ENCODE measurements at places on chromosomes 13 and 19.

DNA sequence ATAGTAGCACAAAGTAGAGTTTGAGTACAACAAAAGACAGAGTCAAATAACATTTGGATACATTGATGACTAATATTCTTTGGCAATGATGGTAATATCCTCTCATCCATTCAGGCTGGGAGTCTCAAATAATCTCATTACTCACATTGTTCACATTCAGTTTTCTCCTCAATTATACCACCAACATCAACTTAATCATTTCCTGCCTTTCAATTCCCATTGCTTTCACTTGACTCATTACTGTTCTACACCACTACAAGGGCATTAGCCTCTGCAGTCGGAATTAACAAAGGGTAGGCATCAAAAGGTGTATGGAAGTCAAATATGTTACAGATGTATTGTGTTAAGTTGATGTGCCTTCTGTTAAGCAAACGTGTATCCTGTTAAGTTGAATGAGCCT lies 518.4 kb upstream of the SLITRK1 start:
- DNase-seq = no peak

GRCh38 chr13:113622791-113623490 lies 35.1 kb downstream of the ATP4B start:
- DNase-seq = no peak

DNA sequence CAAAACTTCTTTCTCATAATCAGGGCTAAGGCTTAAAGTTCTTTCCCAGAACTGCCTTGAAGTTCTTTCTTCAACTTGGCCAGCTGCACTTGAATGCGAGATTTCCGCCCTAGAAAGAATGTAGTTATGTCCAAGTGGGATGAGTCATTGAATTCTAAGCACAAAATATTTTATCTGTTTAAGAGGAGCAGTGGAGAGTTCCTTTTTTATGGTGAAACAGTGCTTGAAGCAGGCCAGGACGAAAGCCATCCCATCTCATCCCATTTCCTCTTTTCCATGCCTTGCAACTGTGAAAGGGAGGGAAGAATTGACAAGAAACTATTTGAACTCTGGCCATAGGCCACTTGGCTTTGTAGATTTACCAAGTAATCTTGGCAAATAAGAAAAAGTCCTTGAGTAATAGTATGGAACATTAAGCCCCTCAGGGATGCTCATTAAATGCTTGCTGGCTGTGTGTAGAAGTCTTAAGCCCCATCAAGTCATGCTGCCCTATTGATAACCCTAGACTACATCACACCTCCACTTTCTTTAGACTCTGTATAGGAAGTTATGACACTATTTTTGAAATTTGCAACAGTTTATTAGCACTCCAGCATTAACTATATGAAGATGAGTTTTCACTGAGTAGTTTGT lies 174.5 kb downstream of the KCTD12 start:
- no peak for DNase-seq

- DNase-seq = no peak
Observed at GRCh38 chr19:13461536-13461935, 44.7 kb downstream of the CACNA1A start.

DNA sequence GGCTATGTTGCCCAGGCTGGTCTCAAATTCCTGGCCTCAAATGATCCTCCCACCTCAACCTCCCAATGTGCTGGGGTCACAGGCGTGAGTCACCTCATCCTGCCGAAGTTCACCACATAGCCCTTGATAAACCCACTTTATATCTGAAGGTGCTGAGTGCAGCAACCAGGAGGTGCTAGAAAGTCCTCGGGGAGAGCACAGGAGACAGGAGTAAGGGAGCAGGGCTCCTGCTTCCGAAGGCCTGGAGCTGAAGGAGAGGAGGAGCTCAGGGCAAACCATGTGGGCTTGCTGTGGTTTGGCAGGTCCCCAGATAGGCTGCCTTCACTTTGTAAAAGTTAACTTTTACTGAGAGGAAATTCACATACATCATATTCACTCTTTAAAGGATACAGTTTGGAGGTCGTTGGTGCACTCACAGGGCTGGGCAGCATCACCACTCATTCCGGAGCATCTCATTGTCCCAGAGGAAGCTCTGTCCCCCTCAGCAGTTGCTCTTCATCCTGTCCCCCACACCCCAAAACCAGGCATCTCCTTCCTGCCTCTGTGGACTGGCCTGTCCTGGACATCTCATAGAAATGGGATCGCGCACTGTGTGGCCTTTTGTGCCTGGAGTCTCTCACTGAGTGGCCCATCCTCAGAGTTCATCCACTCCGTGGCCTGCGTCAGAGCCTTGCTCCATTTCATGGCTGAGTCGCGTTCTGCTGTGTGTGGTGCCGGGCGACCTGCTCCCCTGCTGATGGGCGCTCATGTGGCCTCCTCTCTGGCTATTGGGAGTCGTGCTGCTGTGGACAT lies 49.5 kb downstream of the KDM4B start:
- DNase-seq = no peak

GRCh38 chr19:48372904-48373303 lies 8.7 kb downstream of the SYNGR4 start:
- DNase-seq = no peak

- DNase-seq = no peak
Observed at GRCh38 chr13:81326913-81327312, 986.0 kb upstream of the SPRY2 start.

- no peak for DNase-seq
Observed at GRCh38 chr13:22128441-22129408, 457.9 kb downstream of the FGF9 start.

DNA sequence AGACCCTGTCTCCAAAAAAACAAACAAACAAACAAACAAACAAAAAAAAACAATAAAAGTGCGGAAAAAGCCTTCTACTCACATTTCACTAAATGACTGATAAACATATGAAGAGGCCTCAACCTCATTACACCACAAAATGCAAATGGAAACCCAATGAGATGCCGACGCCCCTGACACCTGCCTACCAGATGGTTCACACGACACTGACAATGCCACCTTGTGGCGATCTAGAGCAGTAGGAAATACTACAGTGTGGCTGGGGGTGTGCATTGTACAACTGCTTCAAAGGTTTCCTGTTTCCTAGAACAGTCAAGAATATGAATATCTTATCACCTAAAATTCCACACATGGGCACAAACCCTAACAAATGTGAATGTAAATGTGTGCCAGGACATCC lies 14.0 kb downstream of the SCGB2B2 start:
- DNase-seq = peak; percentile 27

DNA sequence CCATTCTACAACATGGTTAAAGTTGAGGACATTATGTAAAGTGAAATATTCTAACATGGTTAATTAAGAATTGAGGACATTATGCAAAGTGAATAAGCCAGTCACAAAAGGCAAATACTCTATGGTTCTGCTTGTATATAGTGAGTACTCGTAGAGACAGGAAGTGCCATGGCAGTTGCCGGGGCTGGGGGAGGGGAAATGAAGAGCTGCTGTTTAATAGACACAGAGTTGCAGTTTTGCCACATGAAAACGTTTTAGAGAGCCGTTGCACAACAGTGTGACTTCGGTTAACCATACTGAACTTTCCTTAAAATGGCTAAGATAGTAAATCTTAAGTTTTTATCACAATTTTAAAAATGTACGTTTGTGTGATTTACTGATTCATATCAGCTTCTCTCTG lies 176.9 kb downstream of the SHISA2 start:
- peak; percentile 66 for DNase-seq

GRCh38 chr19:41409288-41409687 lies 11.7 kb downstream of the BCKDHA start:
- no peak for DNase-seq

GRCh38 chr19:55516878-55517620 lies 19.9 kb downstream of the SBK2 start:
- peak; percentile 83 for DNase-seq

- DNase-seq = peak; percentile 75
Observed at GRCh38 chr19:7868671-7869452, 5.3 kb downstream of the PRR36 start.

- DNase-seq = no peak
Observed at GRCh38 chr19:377801-378581, 31.0 kb downstream of the C2CD4C start.

- no peak for DNase-seq
Observed at GRCh38 chr13:38763446-38764381, 76.8 kb downstream of the FREM2 start.

GRCh38 chr19:17001603-17002183 lies 24.9 kb downstream of the CPAMD8 start:
- peak; percentile 54 for DNase-seq

DNA sequence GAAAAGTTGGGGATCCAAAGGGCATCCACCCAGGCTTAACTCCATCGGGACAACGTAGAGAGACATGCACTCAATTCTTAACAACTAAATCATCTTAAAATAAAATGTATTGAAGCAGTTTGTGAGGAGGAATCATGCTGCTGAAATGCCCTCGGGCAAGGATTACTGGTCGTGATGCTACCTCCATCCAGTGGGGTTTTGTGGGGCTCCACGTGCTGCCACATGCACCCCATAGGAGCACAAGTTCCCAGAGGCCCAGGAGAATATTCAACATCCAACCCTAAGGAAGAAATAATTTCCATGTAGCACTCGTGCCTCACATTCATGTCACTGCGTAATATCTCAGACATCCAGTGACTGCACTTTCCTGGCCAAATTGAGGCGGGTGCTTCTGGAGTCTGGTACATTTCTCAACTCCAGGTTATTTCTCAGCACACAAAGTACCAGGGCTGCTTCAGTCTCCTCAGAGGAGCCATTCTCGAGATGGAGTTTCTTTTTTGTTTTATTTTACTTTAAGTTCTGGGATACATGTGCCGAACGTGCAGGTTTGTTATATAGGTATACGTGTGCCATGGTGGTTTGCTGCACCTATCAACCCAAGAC lies 429.8 kb downstream of the FOXO1 start:
- no peak for DNase-seq

DNA sequence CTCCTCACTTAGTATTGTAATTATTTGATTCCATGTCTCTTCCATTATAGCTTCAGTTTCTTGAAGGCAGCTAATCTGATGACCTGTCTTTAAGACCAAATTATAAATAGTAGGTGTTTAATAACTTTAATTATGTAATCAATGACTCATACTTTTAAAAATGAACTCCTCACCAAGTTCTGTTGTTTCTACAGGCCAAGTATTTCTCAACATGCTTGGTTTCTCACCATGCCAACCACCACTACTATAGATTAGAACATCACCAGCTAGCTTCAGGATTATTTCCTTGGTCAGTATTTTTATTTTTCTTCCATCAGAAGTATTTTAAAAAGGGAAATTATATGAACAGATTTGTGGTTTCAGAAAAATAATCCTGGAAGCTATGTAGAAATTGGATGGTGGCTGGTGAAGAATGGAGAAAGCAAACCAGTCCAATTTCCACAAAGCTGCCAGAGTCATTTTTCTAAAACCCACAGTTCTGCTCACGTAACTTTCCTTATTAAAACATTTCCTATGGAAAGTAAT lies 237.7 kb upstream of the DACH1 start:
- DNase-seq = no peak

DNA sequence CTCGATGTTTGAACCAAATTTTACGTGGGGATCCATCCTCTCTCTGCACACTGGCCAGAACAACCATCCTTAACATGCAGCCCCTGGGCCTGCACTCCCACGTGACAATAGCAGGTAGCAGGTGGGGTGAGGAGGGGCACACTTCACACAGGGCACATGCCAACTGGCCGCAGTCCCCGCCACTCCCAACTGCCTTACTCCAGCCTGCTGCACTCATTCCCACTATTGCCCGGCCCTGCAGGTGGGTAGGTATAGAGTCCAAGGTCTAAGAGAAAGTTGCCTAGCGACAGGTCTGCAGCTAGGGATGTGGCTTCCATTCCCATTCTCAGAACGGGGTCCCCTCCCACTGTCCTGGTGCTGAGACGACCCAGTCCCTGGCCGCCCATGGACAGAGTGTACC lies 18.0 kb downstream of the VRK3 start:
- DNase-seq = no peak

DNA sequence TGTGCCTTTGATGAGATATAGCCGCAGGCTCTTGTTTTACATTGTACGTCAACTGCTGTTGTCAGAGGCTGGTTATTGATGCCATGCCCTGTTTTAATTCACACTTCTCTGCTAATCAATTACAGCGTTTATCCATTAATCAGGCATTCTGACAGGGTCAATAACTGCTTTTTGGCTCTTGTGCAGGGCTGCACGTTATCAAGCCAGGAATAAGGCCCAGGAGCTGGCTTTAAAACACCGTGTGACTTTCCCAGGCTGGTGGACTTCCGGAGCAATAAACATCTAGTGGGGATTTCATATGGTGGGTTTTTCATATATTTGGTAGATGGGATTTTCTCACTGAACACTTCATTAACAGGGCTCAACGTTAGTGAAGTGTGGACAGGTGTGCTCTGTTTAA lies 221.7 kb downstream of the TM9SF2 start:
- DNase-seq = no peak

DNA sequence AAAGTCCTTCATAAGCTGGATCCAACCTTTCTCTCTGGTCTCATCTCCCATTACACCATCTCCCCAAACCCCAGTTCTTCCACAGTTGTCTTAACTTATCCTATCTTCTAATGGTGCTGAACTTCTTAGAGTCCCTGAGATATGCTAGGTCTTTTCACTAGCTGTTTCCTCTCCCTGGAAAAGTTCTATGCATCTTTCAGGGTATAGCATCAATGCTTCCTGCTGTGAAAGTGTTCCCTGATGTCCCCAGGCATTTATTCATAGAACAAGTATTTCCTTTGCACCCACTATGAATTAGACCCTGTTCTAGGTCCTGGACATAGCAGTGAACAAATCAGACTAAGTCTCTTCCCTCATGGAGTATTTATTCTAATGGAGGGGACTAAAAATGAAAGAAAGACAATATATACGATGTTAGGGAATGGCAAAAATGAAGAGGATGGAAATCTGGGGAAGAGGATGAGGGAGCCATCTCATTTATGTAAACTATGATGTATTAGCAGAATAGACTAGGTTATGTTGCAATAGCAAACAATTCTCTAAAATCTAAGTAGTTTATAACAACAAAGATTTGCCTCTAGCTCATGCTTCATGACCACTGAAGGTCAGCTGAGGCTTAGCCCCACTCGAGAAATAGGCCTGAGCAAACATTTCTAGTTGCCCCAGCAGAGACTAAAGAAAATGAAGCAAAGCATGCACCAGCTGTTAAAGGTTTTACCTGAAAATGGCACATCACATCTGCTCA lies 120.0 kb downstream of the CYSLTR2 start:
- no peak for DNase-seq

DNA sequence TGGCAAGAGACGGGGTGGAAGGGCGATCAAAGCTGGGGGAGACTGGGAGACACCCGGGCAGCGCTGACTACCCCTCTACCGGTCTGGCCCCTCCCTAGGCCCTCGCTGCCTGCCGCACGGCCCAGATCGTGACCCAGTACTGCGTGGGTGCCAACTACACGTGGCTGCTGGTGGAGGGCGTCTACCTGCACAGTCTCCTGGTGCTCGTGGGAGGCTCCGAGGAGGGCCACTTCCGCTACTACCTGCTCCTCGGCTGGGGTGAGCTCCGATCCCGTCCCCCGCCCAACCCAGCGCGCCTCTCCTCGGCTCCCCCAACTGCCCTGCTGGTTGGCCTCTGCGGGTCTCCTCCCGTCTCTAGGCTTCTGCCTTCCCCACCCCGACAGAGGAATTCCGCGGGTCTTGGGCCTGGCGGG lies 8.8 kb downstream of the GIPR start:
- peak; percentile 30 for DNase-seq

- DNase-seq = no peak
Observed at GRCh38 chr13:48560657-48561337, 27.9 kb upstream of the RCBTB2 start.

GRCh38 chr13:26422036-26422435 lies 135.4 kb upstream of the WASF3 start:
- no peak for DNase-seq
